ENCODE measurements at places on chromosomes 3 and 15. TPM values are rescaled to one million over a fixed set of nuclear protein-coding genes. Genes with fewer than 3 reads are reported as not detected.
A peak's percentile ranks its signal among the peaks of the same experiment; 100 is the strongest.

GRCh38 chr3:134880431-134880830 is 85.4 kb downstream of the EPHB1 start:
- DNase-seq: no peak

ACKR2 gene
- not detected for total RNA-seq

DNA sequence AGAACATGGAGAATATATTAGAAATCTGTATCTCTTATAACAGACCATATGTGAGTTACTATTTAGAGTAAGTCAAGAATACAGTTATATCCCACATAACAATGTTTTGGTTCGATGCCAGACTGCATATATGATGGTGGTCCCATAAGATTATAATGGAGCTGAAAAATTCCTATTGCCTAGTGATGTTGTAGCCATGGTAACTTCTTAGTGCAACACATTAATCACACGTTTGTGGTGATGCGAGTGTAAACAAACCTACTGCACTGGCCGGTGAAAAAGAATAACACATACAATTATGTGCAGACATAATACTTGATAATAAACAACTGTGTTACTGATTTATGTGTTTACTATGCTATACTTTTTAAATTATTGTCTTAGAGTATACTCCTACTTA is 69.8 kb upstream of the MNS1 start:
- DNase-seq: no peak

ASB14 gene
- total RNA-seq: not detected

GRCh38 chr3:69865925-69866679 is 126.8 kb downstream of the MITF start:
- DNase-seq: no peak

DNA sequence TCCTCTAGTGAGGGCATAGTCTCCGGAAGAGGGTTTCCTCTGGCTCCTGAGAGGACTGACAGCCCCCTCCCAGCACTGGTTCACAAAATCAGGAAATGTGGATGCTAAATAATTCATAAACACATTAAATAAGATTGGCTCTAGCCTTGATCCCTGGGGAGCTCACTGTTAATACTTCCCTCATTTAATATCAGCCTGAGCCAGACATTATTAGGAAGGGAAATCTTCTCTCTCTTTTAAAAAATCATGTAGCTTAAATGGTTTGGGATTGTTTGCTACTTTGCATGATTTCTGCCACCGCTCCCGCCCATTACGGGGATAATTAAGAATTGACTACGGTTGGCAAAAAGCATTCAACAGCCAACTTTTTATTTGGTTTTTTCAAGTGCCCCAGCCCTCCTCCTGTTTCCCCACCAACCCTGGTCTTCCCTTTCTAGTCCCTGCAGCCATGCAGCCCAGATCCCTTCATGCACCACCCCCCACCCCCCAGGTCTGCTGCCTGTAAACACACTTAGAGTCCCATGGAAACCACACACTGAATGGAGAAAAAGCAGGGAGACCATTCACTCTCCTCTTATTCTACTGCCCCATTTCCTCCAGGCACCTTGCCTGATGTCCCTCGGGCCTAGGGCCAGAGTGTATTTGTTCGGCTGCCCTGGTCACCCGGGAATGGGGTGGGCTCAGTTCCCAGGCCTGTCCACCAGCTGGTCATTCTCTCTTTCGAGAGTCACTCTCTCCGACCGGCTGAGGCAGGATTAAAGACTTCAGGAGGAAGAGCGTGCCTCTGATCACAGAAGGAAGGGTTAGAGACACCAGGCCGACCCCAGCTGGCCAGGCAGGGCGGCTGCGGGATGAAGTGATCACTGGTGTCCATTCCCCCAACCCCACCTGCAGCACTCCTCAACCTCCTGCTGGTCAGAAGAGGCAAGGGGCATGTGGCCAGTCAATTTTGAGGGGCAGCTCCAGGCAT is 45.1 kb downstream of the SEMA5B start:
- DNase-seq: no peak

GRCh38 chr3:140903196-140903595 is 38.4 kb upstream of the SLC25A36 start:
- DNase-seq: no peak

- DNase-seq: no peak
Observed at GRCh38 chr3:122921791-122922651, 105.5 kb downstream of the SEMA5B start.

CAV3 gene
- total RNA-seq: not detected

- DNase-seq: no peak
Observed at GRCh38 chr3:133589503-133589902, 16.0 kb downstream of the CDV3 start.

DNA sequence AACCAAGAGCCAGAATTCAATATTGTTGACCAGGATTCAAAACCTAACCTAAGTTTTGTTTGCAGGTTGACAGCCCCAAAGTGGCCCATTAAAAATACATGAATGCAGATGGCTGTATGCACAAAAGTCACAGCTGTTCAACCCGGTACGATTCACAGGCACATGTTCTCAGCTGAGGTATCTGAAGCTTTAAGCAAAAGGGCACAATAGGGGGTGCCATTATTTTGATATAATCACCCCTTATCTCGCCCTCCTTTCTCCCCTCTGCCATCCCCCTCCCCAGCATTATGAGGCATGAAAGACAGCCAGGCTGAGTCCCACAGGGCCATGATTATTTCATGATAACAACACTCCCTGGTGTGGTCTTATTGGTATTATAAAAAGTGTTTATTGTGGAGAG is 264.9 kb downstream of the EBLN2 start:
- no peak for DNase-seq

GRCh38 chr3:107927361-107928083 is 163.3 kb downstream of the CD47 start:
- DNase-seq: peak; percentile 79

SLITRK3 gene
- total RNA-seq: not detected

GRCh38 chr3:134917631-134918030 is 122.6 kb downstream of the EPHB1 start:
- DNase-seq: no peak

- no peak for DNase-seq
Observed at GRCh38 chr3:132695422-132695821, 26.8 kb downstream of the NPHP3 start.

AMOTL2 gene
- total RNA-seq: 86.3 TPM

GRCh38 chr15:63892794-63893441 is 59.2 kb upstream of the HERC1 start:
- DNase-seq: no peak

- DNase-seq: no peak
Observed at GRCh38 chr3:9279966-9280365, 30.5 kb upstream of the SRGAP3 start.

CDHR4 gene
- not detected for total RNA-seq

DNA sequence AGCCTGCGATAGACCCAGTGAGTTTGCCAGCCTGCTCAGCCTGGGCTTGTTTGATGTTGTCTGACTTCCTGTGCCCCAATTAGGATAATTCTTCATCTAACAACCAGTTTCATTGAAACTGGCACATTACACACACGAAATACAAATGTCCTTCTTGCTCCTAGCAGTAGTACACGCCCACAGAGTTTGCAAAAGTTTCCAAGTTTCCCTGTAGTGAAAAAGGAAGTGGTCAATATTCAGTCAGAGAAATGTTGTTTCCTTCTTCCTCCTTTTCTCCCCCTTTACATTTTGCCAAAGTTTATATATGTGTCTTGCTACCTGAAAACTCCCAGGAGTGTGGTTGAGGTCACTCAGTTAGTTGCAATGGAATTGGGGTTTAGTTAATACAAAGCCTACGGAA is 58.4 kb upstream of the LRTM1 start:
- DNase-seq: no peak

- DNase-seq: no peak
Observed at GRCh38 chr3:194732617-194733016, 46.9 kb downstream of the FAM43A start.

BUB1B gene
- 91.0 TPM for total RNA-seq

GRCh38 chr15:70741107-70741531 is 22.2 kb downstream of the UACA start:
- no peak for DNase-seq

- no peak for DNase-seq
Observed at GRCh38 chr15:83837945-83838571, 184.1 kb downstream of the ADAMTSL3 start.

DNA sequence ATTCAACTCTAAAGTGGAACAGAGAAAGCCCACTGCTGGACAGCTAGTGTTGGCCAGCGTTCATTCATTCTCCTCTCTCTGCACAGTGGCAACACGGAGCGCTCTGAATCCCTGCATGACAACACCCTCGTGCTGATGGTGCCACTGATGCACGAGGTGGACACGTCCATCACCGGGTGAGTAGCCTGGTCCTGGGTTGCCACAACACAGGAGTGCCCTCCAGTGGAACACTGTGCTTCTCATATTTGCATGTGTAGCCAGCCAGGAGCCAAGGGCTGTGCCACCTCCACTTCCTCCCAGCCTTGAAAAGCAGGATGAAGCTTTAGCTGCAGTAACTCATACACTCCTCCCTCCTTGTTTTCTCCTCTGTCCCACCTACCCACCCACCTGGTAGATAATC is 120.0 kb upstream of the CTDSPL start:
- DNase-seq: no peak

DNA sequence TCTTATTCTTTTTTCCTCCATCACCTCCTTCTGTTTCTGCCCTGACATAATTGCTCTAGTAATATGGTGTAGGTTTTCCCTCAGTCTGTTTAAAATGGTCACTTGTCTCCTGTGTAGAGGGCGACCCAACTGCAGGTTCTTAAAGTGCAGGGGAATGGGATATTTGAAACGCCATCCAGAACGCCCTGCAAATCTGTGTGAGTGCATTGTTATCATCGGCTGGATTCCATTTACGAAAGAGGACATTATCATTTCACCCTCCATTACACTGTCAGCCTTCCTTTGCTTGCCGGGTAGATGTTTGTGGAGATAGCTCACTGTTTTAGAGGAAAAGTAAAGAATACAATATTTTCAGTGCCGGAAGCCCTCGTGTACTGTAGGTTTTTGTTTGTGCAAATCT is 354.0 kb downstream of the LRTM1 start:
- DNase-seq: no peak

DNA sequence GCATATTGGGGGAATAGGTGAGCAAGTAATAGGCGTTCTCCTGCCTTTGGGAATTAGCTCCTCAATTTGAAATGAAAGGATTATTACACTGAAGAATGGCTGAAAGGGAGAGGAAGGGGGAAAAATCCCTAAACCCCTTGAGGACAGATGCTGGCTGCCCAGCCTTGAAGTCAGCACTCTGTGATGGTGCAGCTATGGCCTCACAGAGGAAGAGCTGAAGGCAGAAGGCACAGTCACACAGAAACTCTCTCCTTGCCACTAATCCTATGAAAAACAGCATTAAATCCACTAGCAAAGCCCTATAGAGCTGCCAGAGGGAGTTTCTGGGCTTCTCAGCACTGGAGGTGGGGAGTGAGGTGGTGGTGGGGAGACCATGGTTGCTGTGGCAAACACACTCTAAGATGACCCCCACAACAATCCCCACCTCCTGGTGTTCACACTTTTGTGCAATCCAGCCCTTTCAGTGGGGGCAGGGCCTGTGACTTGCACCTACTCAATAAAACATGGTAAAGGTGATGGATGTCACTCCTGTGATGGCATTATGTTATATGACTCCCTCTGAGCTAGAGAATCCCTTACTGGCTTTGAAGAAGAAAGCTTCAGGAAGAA is 101.2 kb downstream of the RFTN1 start:
- no peak for DNase-seq

DNA sequence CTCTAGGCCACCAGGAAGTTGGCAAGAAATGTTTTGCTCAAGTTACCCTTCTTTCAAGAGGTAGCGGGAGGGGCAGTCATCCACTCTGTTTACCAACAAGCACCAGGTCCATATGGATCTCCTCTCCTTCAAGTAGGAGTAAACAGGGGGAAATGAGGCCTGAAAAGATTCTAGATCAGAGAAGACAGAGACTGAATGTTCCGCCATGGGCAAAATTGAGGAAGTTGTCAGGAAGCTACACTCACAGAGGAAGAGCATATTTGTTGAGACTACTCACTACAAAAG is 81.6 kb downstream of the KLF15 start:
- DNase-seq: no peak

GRCh38 chr3:10274601-10275000 is 18.1 kb downstream of the GHRL start:
- DNase-seq: no peak

All from SJSA1 (cell line).